Progenitor cell of endocrine pancreas (in vitro differentiated cells): ENCODE measurements at places on chromosomes 3 and 15. TPM values are rescaled to one million over a fixed set of nuclear protein-coding genes. Genes with fewer than 3 reads are reported as not detected.

DNA sequence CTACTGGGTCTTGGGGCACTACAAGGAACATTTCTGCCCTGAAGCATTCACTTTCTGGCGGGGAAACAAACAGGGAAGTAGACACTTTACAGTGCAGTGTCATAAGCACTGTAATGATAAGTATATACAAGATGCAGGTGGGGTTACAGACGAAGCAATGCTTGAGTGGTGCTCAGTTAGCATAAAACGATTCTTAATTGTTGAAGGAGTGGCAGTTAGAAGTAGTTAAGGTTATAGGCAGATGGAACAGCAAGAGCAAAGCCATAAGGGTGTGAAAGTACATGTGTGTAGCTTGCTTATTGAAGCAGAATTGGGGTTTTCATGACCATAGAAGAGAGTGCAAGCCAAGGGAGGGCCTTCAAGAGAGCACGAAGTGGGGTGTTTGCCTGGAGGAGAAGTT lies 46.2 kb downstream of the SLC25A26 start:
- DNase-seq = no peak

GRCh38 chr3:194399874-194400411 lies 877 bp upstream of the GP5 start:
- DNase-seq = no peak

- no peak for DNase-seq
Observed at GRCh38 chr3:134471521-134472193, 14.1 kb downstream of the ANAPC13 start.

DNA sequence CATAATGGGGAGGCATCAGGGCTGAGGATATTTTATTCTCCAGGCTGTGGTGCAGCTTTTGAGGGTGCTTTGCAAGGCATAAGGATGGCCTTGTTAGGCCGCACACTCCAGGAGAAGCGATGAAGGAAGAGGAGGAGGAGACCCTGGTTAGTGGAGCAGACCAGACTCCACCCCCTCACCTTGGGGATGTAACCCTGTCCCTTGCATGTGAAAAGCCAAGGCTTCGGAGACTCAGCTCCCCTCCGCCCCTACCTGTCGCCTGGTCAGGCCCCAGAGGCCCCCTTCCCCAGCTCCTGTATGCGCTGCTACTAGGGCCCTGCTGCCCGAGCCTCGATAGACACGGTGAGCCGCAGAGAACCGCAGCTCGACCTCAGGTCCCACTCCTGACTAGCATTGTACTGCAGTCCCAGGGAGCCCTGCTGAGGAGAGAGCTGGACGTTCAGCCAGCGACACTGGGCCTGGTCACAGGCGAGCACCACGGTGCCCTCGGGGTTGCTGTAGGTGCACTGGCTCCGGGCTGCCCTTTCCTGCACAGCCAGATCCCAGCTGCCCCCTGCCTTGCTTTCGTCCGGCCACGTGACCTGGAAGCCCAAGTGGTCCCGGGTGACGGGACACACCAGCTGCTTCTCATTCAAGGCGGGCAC lies 10.2 kb downstream of the CPN2 start:
- no peak for DNase-seq

DNA sequence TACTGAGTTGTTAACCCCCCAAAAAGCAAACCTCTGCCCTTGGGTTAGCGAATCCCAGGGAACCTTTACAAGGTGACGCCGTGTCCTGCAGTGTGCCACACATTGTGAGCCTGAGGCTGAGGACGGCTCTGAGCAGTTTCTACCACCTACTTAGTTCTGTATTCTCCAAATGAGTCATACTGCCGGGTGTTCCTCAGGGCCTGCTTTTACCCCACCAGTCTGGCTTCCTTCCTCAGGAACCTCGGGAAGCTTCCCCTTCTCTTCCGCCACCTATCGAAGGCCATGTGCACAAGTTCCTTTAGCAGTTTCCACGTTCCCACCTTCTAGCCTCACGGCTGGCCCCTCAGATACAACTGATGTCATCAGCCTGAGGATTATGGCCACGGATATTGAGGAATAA lies 384.0 kb upstream of the TPM1 start:
- no peak for DNase-seq

GRCh38 chr3:188415196-188415595 lies 261.2 kb downstream of the LPP start:
- no peak for DNase-seq

GRCh38 chr3:74115906-74116305 lies 491.2 kb upstream of the PDZRN3 start:
- DNase-seq = no peak

- DNase-seq = no peak
Observed at GRCh38 chr3:141767066-141767465, 3.9 kb downstream of the GRK7 start.

- no peak for DNase-seq
Observed at GRCh38 chr3:107978131-107979055, 112.4 kb downstream of the CD47 start.

- DNase-seq = no peak
Observed at GRCh38 chr15:78003539-78004008, 73.9 kb downstream of the TBC1D2B start.

- DNase-seq = no peak
Observed at GRCh38 chr15:78680431-78681075, 39.5 kb upstream of the CHRNB4 start.

GRCh38 chr3:17050071-17050470 lies 165.3 kb downstream of the PLCL2 start:
- DNase-seq = no peak

- no peak for DNase-seq
Observed at GRCh38 chr3:177221744-177222143, 24.5 kb upstream of the TBL1XR1 start.

- no peak for DNase-seq
Observed at GRCh38 chr3:126259411-126260391, 79.3 kb upstream of the ALDH1L1 start.

DNA sequence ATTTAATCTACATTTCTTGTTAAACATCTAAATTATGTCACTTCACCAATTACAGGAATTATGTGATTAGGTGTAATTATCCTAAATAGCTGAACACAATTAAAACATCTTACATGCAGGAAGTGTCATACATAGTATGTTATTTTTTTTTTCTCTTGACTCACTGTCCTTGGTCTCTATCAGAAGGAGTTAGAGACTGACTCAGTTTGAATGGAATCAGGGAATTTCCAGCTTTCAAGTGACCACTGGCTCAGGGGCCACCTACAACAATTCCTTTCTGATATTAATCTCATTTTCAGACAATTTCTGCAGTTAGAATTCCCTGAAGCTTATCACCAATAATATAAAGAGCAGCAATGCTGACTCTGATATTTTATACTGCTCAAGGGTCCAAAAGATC lies 400.7 kb downstream of the ROBO1 start:
- DNase-seq = no peak

- DNase-seq = no peak
Observed at GRCh38 chr3:18483226-18483625, 58.1 kb upstream of the SATB1 start.

DNA sequence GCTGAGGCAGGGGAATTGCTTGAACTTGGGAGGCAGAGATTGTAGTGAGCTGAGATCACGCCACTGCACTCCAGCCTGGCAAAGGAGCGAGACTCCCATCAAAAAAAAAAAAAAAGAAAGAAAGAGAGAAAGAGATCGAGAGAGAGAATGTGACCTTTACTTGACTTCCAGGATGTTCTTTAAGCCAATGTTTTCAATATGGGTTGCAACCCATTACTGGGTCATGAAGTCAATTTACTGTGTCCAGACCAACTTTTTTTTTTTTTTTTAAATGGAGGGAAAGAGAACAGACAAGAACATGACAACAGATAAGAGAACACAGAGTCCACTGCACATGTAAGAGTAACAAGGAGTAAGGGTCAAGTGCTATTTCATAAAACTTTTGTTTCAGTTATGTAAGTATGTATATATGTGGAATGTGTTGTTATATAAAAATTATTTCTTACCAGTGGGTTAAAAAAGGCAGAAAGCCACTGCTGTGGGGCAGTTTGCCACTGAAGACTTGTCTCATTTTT lies 29.8 kb downstream of the RAB8B start:
- no peak for DNase-seq

GRCh38 chr15:77538793-77539497 lies 93.8 kb downstream of the LINGO1 start:
- DNase-seq = no peak

GRCh38 chr15:33083232-33084081 lies 111.1 kb downstream of the FMN1 start:
- no peak for DNase-seq

- DNase-seq = no peak
Observed at GRCh38 chr3:182063742-182064141, 352.0 kb downstream of the SOX2 start.

GRCh38 chr3:126894475-126894874 lies 88.4 kb upstream of the PLXNA1 start:
- no peak for DNase-seq

DNA sequence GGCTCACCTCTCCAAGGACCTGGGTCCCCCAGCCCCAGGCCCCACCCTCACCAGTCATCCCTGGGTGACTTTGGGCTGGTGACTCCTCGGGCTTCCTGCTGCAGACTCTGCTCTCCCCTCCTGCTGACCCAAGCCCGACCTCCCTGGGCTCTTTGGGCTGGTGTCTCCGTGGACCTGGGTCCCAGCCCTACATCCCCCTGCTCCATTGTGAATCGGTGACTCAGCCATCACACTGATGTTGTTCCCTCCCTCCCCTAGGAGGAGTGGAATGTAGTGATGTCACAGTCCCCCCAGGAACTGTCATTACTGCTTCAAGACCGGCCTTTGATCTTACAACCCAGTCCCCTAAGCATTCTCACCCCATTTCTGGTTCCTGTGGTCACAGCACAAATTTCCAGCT lies 83.7 kb downstream of the ADAMTS7 start:
- DNase-seq = no peak

DNA sequence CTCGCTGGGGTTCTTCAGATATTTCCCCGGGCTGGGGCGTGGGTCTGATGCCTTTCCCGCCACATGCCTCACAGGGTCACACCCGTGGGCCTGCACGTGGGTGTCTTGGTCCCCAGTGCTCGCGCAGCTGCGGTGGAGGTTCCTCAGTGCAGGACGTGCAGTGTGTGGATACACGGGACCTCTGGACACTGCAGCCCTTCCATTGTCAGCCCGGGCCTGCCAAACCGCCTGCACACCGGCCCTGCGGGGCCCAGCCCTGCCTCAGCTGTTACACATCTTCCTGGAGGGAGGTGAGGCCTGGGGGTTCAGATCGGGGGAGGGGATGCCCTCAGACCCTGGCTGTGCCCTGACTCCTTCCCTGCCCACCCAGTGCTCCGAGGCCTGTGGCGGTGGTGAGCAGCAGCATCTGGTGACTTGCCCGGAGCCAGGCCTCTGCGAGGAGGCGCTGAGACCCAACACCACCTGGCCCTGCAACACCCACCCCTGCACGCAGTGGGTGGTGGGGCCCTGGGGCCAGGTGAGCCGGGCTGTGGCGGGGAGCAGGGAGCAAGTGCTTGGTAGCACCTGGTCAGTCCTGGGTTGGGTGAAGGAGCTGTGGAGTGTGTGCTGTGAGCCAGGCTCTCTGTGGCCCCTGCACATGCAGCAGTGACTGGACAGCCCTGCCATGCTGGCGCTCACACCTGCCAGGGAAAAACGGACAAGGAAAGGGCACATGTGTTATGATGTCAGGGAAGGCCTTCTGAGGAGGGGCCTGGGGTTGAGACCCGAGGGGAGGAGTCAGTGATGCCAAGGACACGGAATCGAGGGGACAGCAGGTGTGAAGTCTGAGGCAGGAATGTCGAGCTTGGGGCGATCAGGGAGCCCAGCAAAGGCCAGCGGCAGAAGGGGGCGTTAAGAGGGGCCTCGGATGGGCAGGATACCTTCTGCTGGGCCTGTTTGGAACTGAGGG lies 88.9 kb downstream of the TBC1D2B start:
- no peak for DNase-seq

GRCh38 chr15:83694536-83694935 lies 40.6 kb downstream of the ADAMTSL3 start:
- no peak for DNase-seq

GRCh38 chr3:51750878-51751277 lies 28.2 kb downstream of the IQCF6 start:
- no peak for DNase-seq

DNA sequence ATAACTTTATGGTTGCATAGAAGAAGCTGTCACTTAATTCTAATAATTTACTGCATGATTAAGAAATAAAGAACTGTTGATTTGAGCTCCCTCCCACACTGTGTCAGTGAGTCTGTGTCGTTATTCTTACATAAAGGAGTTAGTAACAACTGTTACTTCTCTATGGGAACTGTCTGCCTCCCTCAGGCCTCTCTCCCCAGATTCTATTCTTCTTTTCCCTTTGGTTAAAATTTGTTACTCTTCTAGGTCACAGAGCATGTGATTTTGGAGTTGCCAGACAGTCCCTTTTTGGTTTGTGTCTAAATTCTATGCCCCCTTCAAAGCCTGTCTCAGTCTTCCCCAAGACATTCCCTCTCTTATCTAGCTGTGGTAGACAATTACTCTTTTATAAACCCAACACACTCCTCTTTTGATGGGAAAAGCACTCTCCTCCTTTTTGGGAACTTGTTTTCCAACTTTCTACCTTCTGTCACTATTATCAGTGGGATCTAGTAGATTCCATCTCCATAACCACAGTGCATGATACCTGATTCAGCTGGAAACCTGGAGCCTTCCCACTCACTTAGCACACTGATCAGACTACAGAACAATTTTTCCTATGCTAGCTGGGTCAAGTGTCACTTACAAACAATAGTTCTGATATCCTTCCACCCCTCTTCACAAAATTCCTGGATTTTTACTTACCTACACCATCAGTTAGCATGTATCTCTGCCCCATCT lies 422.1 kb upstream of the TGFBR2 start:
- DNase-seq = no peak

The MKRN3 gene
- total RNA-seq = 0.24 and 0.46 TPM in 2 replicates

The PTX3 gene
- 0.34 and 0.40 TPM in 2 replicates for total RNA-seq

The LRRC34 gene
- 6.6 and 7.0 TPM in 2 replicates for total RNA-seq

The PATL2 gene
- 0.73 TPM in 1 of 2 replicates, not detected in the other for total RNA-seq

The CHST13 gene
- 0.36 and 0.71 TPM in 2 replicates for total RNA-seq

The EPHB3 gene
- 11.7 and 13.4 TPM in 2 replicates for total RNA-seq

The ZNF660 gene
- total RNA-seq = 22.6 and 27.1 TPM in 2 replicates
